ENCODE measurements at places on chromosomes 1 and 21.

DNA sequence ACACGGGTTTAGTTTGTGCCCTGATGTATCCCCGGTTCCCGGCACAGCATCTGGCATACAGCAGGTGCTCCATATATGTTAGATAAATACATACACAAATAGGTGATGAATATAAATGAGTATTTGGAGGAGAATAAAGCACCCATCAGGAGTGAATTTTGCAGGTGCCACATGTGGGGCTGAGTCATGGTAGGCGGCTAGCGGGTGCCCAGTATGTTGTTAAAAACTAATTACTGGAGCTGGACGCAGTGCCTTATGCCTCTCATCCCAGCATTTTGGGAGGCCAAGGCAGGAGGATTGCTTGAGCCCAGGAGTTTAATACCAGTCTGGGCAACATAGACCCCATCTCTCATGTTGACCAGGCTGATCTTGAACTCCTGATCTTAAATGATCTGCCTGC is 16.7 kb upstream of the WASF2 start:
- no peak for DNase-seq

DNA sequence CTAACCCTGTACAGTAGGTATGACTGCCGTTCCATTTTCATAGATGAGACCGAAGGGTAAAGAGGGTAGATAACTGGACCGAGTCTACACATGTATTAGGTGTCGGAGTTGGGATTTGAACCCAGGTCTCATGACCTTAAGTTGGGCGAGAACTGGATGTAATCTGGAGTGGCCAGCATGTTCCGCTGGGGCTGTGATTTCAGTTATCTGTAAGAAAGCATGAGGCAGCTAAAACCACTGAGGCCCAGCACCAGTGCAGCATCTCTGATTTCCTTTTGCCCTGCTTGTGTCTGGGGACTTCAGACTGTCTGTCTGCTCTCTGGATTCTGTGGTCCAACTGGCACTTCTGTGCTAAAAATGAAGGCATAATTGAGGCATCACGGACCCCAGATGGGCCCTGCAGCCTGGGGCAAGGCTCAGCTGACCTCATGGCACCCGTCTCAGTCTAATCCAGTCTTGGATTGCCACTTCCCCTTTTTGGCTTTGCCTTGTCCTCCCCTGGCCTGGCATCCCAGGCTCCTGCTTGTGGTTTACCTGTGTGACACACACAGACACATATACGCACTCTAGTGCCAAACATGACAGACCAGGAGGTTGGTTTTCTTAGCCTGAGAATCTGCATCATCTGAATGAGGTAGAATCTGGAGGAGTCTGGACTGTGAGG is 180.2 kb downstream of the KIF26B start:
- DNase-seq, result no peak

DNA sequence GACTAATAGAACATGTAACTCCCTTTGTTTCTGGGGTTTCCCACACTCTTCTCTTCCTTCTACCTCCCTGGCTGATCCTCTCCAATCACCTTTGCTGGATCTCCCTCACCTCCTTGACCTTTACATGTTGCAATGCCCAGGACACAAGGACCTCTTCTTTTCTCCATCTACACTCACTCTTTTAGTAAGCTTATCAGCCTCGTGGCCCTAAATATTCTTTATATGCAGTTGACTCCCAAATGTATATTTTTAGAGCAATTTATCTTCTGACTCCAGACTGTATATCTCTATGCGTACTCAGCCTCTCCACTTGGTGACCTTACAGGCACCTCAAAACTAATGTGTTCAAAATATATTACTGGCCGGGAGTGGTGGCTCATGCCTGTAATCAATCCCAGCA is 18.4 kb upstream of the CLSPN start:
- DNase-seq, result no peak

- no peak for DNase-seq
Observed at GRCh38 chr1:224054611-224055010, 59.3 kb upstream of the FBXO28 start.

GRCh38 chr1:6359216-6360116 is 34.1 kb downstream of the ACOT7 start:
- no peak for DNase-seq

- no peak for DNase-seq
Observed at GRCh38 chr1:226637147-226637935, 88.8 kb downstream of the STUM start.

GRCh38 chr1:57270927-57271698 is 152.7 kb downstream of the DAB1 start:
- DNase-seq, result no peak

GRCh38 chr1:59237900-59238299 is 59.0 kb upstream of the FGGY start:
- no peak for DNase-seq

- DNase-seq, result no peak
Observed at GRCh38 chr1:243500512-243500911, 244.7 kb downstream of the SDCCAG8 start.

DNA sequence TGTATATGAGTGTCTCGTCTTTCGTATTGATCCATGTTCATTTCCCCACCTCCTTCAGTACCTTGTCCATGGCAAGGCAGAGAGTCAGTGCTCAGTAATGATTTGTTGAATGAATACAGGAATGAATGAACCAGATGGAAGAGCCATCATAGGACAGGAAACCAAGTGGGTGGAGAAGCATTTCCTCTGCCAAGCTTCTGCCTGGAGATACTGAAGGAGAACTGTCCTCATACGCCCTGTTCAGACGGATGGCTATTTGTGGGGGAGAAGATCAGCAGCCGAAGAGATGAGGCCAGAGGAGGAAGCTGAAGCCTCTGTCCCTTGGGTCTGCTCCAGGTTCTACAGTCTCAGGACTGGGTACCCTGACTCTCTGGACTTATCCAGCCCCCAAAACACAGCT is 5.8 kb downstream of the FAM43B start:
- DNase-seq, result no peak

DNA sequence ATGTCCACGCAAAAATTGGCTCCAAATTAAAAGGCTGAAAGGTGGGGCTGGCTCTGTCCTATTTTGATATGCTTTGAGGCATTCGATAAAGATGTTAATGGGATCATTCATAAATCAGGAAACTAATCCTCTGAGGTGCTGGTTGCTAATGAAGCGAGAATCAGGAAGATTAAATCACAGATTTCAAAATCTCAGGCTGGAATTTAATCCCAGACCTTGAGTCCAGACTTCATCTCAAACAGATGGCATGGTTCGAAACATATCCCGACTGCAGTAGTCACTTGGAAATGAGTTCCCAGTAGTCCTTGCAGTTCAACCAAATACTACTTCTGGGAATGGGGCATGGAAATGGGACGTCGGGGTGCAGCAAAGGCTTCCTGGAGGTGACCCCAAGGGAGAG is 4.5 kb upstream of the KLF17 start:
- no peak for DNase-seq

GRCh38 chr1:192797891-192798290 is 10.9 kb upstream of the RGS2 start:
- DNase-seq, result no peak

- DNase-seq, result no peak
Observed at GRCh38 chr1:22139817-22140216, 3.1 kb downstream of the WNT4 start.

DNA sequence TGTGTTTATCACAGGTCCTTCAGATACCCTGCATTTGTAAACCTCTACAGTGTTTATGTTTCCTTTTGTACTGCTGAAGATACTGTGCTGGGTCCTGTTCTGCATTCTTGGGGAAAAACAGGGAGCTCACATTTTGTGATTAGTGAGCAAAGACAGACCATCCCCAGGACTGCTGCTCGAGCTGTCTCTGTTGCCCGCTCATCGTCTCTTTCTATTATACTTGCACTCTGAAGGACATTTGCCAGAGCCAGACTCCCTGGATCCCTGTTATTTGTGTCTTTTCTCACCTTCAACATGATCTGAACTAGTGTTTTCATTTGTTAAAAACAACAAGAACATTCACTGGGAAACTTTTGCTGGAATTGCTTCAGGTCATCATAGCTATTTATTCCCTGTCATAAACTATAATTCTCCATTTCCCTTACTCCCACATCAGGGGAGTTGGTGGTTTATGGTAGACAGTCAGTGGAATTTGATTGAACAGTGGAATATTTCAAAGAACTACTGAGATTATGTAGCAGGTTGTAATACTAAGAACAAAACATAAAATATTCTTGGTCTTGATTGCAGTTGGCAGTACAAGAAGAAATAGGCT is 53.0 kb downstream of the PRRX1 start:
- no peak for DNase-seq

DNA sequence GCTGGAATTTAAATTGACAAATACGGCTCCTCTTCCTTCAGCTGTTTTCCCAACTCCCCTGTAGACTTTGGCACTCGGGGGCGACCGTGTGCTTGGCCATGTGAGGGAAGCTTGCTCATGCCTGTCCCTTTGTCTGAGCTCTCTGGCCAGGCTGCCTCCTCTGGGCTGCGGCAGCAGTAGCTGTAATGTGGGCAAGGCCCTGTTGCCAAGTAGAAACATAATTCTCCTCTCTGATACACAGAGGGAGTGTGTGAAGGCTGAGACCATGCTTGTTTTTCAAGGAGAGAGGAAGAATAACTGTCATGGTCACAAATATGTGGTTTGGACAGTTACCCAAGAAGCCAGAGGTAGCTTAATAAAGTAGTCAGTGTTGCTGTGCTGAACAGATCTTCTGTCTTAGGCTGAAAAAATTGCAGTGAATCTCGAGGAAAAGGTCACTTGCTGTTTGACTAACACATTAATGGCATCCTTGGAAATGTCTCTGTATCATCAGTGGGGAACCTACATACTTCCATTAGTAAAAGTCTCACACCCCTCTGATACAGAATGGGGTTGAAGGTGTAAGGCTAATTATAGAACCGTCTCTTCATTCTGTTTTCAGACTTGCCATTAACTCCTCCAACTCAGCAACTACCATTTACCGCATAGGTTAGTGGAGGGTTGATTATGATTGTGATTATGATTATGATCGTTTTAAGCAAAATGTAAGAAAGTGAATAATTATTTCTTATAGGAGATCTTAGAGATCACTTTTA is 94.6 kb downstream of the TGFB2 start:
- DNase-seq, result peak; percentile 19

DNA sequence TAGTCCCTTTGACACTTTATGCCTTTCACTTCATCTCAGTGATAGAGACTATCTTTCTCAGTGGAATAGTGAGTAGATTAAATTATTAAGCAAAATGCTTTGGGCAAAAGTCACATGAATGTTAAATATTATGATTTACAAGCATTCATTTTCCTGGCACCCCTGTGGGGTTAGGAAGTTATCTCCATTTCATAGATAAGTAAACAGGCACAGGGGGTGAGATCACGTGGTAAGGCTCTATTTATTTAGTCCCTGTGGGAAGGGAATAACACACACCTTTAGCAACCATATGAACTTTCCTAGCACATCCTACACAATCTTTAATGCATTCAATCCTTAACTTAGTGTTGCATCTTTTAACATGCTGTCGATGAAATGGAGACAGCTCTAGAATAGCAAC is 12.3 kb downstream of the PSMB2 start:
- no peak for DNase-seq

DNA sequence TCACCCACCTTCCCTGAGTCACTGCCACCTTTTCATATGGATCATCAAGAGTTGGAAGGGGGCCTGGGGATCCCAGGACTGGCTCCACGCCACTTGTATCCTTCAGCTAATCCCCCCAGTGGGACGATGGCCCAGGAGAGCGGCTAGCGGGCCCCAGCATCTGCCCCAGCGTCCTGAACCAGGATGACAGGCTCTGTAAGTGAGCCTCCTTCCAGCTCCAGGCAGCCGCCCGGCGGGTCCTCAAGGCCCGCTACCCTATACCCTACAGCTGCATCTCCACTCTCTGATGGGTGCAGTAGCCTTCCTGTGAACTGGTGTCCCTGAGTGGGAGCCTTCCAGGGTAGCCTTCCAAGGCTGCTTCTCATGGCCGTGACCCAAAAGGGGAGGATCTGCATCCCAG is 183.1 kb downstream of the ATG4C start:
- no peak for DNase-seq

DNA sequence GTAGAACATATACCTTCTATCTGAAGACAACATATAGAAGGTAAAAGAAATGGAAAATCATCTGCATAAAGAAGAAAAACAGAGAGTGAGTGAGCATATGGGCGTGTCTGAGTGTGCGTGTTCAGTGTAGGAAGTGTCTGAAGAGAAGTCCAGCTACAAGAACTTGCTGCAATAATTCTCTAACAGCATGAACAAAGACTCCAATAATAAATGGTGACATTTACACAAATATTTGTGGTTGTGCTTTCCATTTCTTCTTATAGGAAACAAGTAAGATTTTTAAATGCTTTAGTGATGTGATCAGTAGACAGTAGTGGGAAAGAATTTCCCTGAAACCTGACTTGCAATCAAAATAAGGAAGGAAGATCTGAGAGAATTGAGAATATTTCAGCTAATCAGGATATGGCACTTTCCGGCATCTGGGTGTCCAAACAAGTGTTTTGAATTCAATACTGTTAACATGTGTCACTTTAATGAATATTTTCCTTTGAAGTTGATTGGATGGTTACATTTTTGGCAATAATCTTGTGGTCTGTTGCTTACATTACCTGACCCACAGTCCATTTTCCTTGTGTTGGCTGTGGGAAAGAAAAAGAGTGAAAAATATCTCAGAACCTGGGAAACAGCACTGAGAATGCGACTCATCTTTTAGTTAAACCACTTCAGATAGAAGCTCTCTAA is 154.0 kb downstream of the TGFB2 start:
- DNase-seq, result no peak

DNA sequence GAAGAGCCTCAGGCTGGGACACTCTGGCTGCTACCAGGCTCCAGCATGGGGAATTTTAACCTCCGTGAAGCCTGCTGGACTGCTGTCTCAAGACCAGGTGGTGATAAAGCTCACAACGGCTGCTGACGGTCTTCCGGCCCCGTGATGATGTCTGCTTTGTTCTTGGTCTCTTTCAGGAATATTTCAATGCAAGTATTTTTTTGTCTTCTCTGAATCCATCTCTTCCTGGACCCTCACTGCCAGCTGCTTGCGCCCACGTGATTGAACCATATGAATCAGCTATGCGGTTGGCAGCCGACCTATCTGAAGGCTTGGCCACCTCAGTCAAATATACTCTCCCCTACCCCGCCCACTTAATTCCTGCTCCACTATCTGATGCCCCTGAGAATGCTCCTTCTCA is 14.6 kb upstream of the SLC6A17 start:
- DNase-seq, result no peak

DNA sequence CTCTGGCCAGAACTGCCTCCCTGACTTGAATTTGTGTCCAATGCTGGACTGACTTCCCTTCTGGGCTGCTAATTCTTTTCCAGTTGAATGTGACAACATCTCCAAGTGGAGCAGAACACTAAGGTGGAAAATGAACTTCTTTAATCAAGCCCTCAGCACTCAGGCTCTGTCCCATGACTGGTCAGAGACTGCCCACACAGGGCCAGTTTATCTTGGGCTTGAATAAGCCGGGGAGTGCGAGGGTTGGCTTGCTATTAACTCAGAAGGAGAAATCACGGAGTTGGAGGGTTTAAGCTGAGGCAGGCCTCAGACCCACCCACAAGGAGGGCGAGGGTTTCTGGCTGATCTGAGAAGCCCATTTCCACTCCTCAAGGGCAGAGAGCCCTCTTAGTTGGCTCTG is 12.4 kb downstream of the KCNA10 start:
- DNase-seq, result no peak

- DNase-seq, result no peak
Observed at GRCh38 chr1:174960362-174960761, 39.4 kb upstream of the CACYBP start.

Measured in C1 segment of cervical spinal cord (tissue), 14 donors.